ENCODE measurements at places on chromosomes 13 and 19.

- no peak for DNase-seq
These were observed 164.9 kb downstream of the ZIC5 start for GRCh38 chr13:99806671-99807070.

DNA sequence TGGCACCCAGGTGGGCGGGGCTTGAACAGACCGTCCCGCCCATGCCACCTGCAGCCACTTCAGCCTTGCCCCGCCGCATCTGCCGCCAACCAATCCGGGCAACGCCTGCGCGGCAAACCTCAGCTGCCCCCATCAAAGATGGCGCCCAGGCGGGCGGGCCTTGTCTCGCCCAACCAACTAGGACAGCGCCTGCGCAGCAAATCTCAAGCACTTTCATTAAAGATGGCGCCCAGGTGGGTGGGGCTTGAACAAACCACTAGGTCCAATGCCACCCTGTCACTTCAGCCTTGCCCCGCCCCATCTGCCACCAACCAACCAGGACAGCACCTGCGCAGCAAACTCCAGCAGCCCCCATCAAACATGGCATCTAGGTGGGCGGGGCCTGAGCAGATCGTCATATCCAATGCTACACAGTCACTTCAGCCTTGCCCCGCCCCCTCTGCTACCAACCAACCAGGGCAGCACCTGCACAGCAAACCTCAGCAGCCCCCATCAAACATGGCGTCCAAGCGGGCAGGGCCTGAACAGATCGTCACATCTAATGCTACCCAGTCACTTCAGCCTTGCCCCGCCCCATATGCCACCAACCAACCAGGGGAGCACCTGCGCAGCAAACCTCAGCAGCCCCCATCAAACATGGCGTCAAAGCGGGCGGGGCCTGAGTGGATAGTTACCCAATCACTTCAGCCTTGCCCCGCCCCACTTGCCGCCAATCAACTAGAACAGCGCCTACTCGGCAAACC, 1.4 kb downstream of the PEG3 start:
- no peak for DNase-seq

DNA sequence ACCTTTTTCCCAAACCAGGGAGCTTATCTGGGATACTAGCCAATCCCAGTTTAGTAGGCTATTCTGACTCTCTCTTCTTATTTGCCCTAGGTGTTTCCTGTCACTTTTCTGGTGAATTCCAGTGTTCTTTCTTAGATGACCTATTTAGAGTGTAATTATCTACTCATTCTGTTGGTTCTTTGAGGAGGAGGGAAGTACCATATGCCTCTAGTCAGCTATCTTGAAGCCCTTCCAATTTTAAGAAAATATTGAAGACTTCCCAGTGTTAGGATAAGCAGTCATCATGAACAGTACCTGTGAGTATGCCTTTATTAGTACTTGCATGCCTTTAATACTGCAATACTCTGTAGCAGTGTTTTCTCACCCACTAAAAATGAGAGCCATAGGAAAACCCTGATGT, 724.3 kb upstream of the SLITRK1 start:
- no peak for DNase-seq

GRCh38 chr19:16379521-16380313, 55.1 kb downstream of the KLF2 start:
- no peak for DNase-seq

GRCh38 chr19:47891923-47892666, 6.0 kb upstream of the SULT2A1 start:
- no peak for DNase-seq

GRCh38 chr13:112838842-112839117, 130.2 kb upstream of the MCF2L start:
- no peak for DNase-seq

DNA sequence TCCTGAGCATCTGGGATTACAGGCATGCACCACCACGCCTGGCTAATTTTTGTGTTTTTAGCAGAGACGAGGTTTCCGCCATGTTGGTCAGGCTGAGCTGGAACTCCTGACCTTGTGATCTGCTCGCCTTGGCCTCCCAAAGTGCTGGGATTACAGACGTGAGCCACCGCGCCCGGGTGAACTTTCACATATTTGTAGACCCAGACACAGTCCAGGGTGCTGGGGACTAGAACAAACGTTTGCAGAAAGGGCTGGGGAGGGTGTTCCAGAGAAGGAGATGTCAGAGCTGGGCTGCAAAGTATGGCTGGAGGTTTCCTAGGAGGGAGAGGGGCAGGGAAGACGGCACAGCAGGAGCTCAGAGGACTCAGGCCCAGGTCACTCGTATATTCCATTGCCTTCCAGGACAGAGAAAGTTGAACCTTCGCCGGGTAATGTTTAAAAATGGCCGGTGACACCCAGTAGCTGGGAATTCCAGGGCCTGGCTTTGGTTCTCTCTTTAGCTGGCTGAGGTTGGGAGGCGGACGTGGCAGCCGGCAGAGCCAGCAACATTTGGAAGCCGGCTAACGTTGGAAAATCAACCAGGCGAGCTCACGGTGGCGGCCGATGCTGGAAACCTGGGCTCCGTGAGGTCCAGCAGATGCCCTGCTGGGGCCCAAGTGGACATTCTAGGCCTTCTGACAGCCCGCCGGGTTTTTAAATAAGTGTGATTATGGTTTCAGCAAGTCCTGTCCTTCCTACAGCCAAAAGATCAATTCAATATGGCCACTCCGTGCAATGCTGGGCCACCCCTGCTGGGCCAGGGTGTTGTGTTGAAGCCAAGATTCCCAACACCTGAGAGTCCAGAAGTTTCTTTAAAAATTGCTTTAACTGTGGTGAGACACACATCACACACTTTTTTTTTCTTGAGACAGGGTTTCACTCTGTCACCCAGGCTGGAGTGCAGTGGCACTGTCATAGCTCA, 41.5 kb downstream of the NFIC start:
- DNase-seq = no peak

GRCh38 chr13:31919971-31920726, 111.4 kb upstream of the FRY start:
- DNase-seq = peak; percentile 23

DNA sequence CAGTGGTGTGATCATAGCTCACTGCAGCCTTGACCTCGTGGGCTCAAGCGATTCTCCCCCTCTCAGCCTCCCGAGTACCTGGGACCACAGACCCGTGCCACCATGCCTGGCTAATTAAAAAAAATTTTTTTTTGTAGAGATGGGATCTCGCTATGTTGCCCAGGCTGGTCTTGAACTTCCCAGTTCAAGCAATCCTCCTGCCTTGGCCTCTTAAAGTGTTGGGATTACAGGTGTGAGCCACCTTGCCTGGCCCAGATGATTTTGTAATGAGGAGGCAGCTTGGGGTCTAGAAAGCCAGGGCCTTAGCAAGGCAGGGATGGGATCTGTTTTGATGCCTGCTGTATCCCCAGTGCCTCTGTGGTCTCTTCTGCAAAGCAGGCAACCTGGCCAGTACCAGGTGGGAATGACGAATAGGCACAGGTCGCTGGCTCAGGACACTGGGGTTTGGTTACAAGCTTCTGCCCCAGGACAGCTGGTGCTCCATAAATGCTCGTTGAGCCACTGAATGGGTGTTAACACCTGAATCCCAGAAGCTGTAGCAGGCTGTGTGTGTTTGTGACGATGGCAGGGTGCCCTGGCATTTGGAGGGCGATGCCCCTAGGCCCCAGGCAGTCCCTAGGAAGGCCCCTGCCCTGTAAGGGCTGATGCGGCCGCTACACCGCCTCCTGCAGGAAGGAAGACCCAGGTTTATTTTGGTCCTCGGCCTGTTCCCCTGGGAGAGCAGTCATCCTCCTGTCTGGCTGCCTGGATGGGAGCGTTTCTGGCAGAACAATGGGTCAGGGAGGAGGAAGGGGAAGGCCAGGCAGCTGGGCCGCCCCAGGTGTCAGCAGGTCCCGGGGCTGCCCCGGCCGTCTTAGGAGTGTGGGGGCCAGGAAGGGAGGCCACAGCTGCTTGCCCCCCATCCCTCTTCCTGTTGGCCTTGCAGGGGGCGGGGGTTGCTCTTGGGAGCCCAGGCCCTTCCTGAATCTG, 8.6 kb downstream of the TNFAIP8L1 start:
- DNase-seq = no peak

DNA sequence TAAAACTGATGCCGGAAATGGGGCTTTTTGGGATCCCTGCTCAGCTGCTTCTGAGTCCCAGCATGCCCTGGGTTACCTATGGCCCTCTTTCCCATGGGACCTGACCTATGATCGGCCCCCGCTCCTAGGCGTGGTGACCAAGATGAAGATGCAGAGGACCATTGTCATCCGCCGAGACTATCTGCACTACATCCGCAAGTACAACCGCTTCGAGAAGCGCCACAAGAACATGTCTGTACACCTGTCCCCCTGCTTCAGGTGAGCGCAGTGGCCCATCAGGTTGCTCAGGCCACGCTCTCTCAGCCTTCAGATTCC, 1.5 kb downstream of the RPS11 start:
- no peak for DNase-seq

DNA sequence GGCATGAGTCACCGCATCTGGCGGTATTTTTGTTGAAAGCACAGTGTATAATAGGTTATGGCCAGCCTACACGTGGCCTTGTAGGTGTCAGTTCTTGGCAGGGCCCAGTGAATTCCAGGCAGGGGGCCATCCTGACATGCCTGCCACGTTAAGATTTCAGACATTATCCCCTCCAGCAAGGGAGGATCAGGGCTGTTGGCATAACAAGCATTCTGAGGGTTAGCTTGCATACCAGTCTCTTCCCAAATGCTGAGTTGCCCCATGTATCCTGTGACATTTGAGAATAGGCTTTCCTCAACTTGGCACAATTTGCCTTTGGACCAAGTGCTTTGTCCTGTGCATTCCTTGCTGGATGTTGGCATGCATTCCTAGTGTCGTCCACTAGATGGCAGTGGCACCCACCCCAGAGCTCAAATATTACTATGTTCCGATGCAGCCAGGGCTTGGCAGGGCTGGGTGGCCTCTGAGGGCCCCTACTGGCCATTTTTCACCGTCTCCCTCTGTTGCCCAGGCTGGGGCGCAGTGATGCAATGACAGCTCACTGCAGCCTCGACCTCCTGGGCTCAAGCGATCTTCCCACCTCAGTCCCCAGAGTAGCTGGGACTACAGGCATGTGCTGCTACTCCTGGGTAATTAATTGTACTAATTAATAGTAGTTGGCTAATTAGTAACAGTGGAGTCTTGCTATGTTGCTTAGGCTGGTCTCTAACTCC, 31.2 kb downstream of the NLRP12 start:
- peak; percentile 88 for DNase-seq

DNA sequence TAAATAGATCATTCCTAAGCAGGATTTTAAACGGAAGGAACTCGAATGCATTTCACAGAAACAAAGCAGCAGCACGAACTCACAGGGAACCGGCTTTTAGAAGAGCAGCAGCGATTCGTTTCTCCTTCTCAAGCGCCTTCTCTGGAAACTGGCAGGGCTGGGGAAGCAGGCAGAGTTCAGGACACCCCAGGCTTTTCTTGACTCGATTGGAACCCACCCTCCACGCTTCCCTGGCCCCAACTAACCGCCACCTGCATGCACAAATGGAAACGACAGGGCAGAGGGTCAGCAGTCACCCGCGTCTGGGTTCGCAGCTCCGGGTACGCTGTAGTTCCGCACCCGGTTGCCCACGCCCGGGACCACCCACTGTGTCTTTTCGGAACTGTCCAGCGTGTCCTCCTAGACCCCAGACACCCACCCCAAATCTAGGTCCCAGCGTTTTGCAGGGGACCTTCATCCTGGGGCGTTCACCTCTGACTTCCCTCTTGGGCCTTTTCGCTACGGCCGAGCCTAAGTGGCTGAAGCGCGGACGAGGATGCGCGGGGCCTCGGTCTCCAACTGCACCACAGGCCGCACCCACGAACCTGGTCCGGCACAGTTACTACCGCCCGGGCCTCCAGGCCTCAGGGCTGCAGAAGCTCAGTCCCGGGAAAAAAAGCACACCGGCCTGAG, 500 bp downstream of the ZFP30 start:
- peak; percentile 74 for DNase-seq

GRCh38 chr19:46066471-46066870, 25.7 kb upstream of the IGFL4 start:
- no peak for DNase-seq

- no peak for DNase-seq
These were observed 1089.7 kb downstream of the EFNB2 start for GRCh38 chr13:105445796-105446195.

GRCh38 chr13:109892101-109892500, 105.7 kb upstream of the IRS2 start:
- DNase-seq = no peak

GRCh38 chr19:33096005-33096404, 15.0 kb downstream of the GPATCH1 start:
- DNase-seq = no peak

DNA sequence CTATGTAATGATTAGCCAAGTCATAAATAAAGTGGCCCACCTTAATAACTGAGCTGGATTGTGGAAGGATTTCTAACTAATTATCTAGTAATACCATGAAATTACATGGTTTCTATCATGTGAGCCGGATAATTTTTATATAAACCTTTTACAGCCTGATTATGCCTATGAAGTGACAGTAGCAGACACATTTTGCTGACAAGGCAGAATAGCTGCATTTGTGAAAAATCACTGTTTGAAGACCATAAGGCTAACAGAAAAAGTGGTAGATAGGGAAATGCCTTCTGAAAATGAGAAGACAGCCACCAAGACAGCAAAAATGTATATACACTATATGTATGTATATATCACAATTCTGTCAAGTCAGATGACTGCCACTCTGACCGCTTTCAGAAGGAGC, 27.1 kb downstream of the SLITRK5 start:
- DNase-seq = no peak

GRCh38 chr19:31944326-31944725, 401.1 kb upstream of the ZNF507 start:
- DNase-seq = no peak

DNA sequence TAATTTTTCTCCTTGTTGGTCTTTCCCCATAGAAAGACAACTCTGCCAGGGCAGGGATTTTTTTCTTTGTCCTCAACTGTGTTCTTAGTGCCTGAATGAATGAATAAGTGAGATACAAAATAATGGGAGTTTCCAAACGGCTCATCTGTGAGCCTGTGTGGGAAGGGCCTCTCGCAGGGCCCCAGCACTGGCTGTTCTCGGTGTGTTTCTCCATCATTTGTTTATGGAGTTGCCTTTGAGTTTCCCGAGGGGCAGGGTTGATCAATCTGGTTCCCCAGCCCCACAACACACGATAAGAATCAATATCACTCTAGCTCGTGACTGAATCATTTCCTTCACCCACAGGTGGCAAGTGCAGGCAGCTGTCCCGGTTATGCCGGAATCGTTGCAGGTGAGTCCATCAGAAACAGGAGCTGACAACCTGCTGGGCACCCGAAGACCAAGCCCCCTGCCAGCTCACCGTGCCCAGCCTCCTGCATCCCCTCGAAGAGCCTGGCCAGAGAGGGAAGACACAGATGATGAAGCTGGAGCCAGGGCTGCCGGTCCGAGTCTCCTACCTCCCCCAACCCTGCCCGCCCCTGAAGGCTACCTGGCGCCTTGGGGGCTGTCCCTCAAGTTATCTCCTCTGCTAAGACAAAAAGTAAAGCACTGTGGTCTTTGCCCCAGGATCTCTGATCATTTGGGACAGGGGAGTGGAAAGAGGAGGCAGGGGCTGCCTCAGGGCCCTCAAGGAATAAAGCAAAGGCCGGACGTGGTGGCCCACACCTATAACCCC, 14.9 kb downstream of the FXYD5 start:
- no peak for DNase-seq
